H1 (cell line): ENCODE measurements at places on chromosomes 2 and 18.
A peak's percentile ranks its signal among the peaks of the same experiment; 100 is the strongest.

- H3K27ac ChIP-seq, result no peak overlapping the region
- no peak for DNase-seq
- no peaks in the 10 kb centered on the region for H3K4me1 ChIP-seq
- no peak overlapping the region for H3K4me3 ChIP-seq
- no peaks in the 10 kb centered on the region for H3K36me3 ChIP-seq
Measured at GRCh38 chr18:63700501-63700900, 2.3 kb upstream of the SERPINB11 start.

- no peak overlapping the region for H3K27ac ChIP-seq
- peak; percentile 43 for DNase-seq
- no peaks in the 10 kb centered on the region; the same call in 1 of the 2 replicates for H3K4me1 ChIP-seq
- 0 out of 2 replicates have a peak, but pooled peaks cover 3% of the 10 kb centered on the region for H3K36me3 ChIP-seq
- no peaks in the 10 kb centered on the region for H3K27me3 ChIP-seq
Measured at GRCh38 chr2:69815717-69816116, 13.7 kb upstream of the GMCL1 start.

DNA sequence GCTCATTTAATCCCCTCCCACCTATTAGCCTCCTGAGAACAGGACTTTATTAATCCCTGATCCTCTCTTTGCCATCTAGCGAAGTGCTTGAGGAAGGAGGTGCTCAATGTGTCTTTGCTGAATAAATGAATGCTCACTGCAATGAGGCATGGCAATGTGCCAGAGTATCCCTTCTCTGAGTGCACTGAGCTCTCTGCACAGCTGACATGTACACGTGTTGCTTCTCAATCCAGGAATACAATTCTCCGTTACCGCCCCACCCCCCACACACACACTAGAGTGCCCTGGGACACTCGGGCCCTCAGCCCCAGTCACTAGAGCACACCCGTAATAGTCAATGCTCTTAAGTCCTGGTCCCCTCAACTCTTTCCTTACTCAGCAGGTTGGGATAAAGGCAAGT lies 41.4 kb downstream of the FAM178B start:
- H3K27ac ChIP-seq, result no peak overlapping the region
- H3K36me3 ChIP-seq, result no peaks in the 10 kb centered on the region
- H3K4me1 ChIP-seq, result peaks cover 2% of the 10 kb centered on the region

- no peak for DNase-seq
- H3K36me3 ChIP-seq, result no peaks in the 10 kb centered on the region
- H3K4me3 ChIP-seq, result no peak overlapping the region
- H3K27me3 ChIP-seq, result no peaks in the 10 kb centered on the region
Measured at GRCh38 chr2:137321566-137321965, 556.2 kb downstream of the THSD7B start.

DNA sequence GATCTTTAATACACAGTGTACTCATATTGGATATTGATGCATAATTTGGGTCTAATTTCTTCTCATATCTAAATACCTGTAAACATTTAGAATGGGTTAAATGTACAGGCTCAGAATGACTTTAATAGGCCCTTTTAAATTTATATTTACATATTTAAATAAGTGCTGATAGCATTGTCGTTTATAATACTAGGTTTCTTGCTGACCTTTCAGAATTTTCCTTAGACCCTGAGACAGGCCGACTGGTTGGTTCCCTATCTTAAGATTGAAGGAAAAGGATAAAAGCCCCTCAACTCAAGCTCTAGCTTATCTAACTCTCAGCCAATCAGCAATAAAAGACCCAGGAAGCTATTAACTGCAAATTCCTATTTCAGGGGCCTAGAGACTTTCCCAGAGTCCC lies 67.8 kb upstream of the HNMT start:
- H3K27ac ChIP-seq, result no peak overlapping the region
- H3K4me1 ChIP-seq, result no peaks in the 10 kb centered on the region
- no peak overlapping the region for H3K4me3 ChIP-seq
- DNase-seq, result no peak
- no peaks in the 10 kb centered on the region for H3K36me3 ChIP-seq

GRCh38 chr2:236767941-236768340 lies 198.3 kb downstream of the ACKR3 start:
- DNase-seq, result no peak
- H3K27ac ChIP-seq, result no peak overlapping the region
- H3K4me1 ChIP-seq, result no peaks in the 10 kb centered on the region
- H3K4me3 ChIP-seq, result no peak overlapping the region
- no peaks in the 10 kb centered on the region for H3K27me3 ChIP-seq
